ENCODE measurements at places on chromosomes 5 and 9.

DNA sequence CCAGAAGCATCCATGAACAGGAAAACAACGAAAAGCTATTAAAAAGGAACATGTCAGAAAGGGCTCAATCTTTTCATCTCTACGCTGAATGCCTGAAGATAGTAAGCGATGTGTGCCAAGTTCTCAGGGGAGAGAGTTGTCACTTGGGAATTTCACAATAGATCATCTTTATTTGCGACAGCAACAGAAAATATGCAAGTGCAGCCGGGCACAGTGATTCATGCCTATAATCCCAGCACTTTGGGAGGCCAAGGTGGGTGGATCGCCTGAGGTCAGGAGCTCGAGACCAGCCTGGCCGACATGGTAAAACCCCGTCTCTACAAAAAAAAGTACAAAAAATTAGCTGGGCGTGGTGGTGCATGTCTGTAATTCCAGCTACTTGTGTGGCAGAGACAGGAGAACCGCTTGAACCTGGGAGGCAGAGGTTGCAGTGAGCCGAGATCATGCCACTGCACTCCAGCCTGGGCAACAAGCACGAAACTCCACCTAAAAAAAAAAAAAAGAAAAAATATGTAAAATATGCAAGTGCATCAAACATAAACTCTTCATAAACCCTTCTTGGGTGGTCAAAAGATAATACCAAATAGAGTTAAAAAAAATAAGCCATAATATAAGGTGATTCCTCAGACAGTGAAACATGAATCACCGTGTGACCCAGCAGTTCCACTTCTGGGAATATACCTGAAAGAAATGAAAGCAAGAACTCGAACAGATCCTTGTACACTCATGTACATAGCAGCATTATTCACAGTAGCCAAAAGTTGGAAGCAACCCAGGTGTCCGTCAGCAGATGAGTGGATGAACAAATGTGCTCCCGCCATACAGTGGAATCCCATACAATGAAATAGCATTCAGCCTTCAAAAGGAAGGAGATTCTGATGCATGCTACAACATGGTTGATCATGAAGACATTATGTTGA is 16.2 kb downstream of the SFXN1 start:
- peak; percentile 82 for DNase-seq

DNA sequence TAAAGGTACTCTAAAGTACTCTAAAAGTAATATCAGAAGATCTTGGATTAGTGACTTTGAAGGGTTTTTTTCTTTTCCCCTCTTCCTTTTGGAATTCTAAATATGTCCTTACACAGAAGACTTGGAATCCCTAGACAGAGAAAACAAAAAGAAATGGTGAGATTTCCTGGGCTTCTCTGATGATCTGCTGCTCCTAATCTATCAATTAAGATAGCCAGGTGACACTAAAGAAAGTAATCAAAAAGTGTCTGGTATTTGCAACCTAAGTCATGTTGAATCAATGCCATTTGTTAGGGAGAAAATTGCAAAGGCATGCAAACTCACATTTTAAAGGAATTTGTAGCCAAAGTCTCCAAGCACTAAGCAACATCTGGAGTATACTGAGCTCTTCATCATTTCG is 29.5 kb upstream of the MYO10 start:
- no peak for DNase-seq

- no peak for DNase-seq
These were observed 174.1 kb downstream of the TLE4 start for GRCh38 chr9:79745752-79746336.

DNA sequence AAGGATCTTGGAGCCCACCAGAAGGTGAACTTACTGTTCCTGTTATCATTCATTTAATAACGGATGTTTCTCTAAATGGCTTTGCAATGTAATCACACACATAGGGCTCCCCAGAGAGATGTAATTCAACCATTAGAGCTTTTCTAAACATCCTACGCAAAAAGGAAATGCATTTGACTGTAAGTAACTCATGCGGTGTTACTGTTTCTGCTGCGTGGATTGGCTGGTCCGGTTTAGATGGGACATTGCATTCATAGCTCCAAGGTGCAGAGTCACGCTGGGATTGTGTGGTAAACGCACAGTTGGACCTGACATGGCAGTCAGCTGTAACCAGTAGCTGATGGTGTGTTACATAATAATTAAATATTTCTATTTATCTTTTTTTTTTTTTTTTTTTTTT is 185.5 kb upstream of the OTULINL start:
- no peak for DNase-seq

GRCh38 chr5:110832683-110833082 is 93.9 kb downstream of the SLC25A46 start:
- no peak for DNase-seq

DNA sequence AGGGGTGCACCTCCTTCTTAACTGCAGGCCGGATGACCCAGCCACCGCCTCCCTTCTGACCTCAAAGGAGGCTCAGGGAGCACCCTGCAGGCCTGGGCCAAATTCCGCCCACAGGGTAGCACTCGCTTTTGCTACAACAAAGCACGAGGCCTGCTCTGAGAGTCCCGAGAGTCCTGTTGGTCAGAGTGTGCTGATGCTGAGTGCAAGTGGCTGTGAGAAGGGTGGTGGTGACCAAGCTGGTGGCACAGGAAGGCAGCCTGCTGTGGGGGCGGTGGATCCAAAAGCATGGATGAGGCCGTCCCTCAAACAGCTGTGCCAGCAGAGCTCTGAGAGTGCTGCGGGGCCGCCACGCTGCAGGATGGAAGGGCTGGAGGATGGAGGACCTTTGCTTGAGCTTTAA is 101.8 kb downstream of the AK8 start:
- no peak for DNase-seq

GRCh38 chr9:89254773-89255125 is 56.2 kb upstream of the CKS2 start:
- DNase-seq: no peak

DNA sequence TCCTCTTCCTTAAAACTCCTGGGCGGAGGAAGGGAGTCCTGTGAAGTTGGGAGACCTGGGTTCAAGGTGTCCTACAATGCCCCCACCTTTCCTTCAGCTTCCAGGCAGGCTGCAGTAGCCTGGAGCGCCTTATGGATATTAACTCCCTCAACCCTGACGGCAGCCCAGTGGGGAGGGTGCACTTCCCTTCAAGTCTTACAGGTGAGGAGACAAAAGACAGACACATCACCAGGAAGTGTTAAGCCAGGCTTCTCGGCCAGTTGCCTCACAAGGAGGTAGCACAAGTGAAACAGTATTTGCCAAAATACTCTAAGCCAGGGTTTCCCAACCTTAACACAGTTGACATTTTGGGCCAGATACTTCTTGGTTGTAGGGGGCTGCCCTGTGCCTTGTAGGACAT is 4.2 kb downstream of the TRIM7 start:
- DNase-seq: no peak

- peak; percentile 39 for DNase-seq
These were observed 38.1 kb upstream of the TUSC1 start for GRCh38 chr9:25716220-25716872.
